ENCODE measurements at places on chromosomes 4 and X. TPM values are rescaled to one million over a fixed set of nuclear protein-coding genes. Genes with fewer than 3 reads are reported as not detected.

DNA sequence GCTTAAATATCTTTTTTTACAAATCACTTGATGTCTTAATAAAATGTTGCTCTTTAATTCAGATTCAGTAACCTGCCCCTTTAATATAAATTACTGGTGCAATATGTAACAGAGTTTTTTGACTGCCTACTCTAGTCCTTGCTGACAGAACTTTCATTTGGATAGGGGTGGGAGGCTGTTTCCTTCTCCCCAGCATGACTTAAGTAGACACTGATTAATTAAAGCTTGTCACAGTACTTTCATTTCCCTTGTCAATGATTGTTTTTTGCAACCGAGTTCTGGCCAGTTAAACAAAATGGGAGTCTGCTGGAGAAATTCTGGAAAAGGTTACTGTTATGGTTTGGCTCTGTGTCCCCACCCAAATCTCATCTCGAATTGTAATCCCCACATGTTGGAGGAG is 37.3 kb upstream of the BBS12 start:
- H3K27ac ChIP-seq = no peak overlapping the region
- no peak overlapping the region for H3K4me3 ChIP-seq
- no peaks in the 10 kb centered on the region for H3K36me3 ChIP-seq
- DNase-seq = no peak
- no peaks in the 10 kb centered on the region for H3K27me3 ChIP-seq

Gene AMBN
- not detected for total RNA-seq

DNA sequence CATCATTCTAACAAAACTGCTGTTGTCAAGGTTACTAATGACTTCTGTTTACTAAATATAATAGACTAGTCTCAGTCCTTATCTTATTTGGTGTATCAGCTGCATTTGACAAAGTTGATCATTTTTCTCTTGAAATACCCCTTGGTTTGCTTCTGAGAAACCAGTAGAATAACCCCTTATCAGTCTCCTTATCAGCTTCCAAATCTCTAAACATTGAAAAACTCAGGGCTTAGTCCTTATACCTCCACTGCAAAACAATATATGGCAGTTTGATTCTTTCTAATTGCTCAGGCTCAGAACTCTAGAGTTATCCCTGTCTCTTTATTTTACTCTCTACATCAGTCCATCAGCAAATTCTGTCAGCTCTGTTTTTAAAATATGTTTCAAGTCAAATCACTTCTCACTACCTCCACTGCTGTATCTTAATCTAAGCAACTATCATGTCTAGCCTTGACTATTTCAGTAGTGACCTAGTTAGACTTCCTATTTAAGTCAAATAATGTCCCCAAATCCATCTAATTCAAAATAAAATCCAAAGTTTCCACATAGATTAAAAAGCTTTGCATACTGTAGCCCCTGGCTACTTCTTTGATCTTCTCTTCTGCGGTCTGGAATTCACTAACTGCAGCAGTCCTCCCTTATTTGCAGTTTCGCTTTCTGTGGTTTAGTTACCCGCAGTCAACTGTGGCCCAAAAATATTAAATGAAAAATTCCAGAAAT is 87.1 kb upstream of the NPNT start:
- no peaks in the 10 kb centered on the region for H3K27me3 ChIP-seq
- H3K4me1 ChIP-seq = peaks cover 6% of the 10 kb centered on the region
- no peaks in the 10 kb centered on the region for H3K36me3 ChIP-seq
- no peak for DNase-seq

GRCh38 chrX:2449135-2449886 is 51.5 kb downstream of the DHRSX start:
- DNase-seq = no peak
- no peaks in the 10 kb centered on the region for H3K4me1 ChIP-seq

- no peak for DNase-seq
- no peak overlapping the region for H3K27ac ChIP-seq
- no peak overlapping the region for H3K4me3 ChIP-seq
- no peaks in the 10 kb centered on the region for H3K27me3 ChIP-seq
Observed at GRCh38 chr4:69742596-69742995, 17.8 kb downstream of the SULT1B1 start.

GRCh38 chr4:47468706-47469365 is 5.3 kb upstream of the COMMD8 start:
- no peaks in the 10 kb centered on the region for H3K4me1 ChIP-seq
- no peaks in the 10 kb centered on the region for H3K36me3 ChIP-seq

Gene DNAAF6
- total RNA-seq = not detected

Gene MTMR8
- 1.2 TPM for total RNA-seq

- H3K4me3 ChIP-seq = no peak overlapping the region
- no peak for DNase-seq
- no peaks in the 10 kb centered on the region for H3K4me1 ChIP-seq
- no peak overlapping the region for H3K27ac ChIP-seq
Observed at GRCh38 chrX:13797512-13797911, 19.4 kb downstream of the GPM6B start.

GRCh38 chr4:112736718-112737135 is 99.8 kb downstream of the LARP7 start:
- no peak overlapping the region for H3K27ac ChIP-seq
- H3K4me1 ChIP-seq = no peaks in the 10 kb centered on the region
- H3K36me3 ChIP-seq = no peaks in the 10 kb centered on the region
- no peak for DNase-seq

Data from stomach (tissue), 19 donors.